ENCODE measurements at places on chromosomes 2 and 18. TPM values are rescaled to one million over a fixed set of nuclear protein-coding genes. Genes with fewer than 3 reads are reported as not detected.

DNA sequence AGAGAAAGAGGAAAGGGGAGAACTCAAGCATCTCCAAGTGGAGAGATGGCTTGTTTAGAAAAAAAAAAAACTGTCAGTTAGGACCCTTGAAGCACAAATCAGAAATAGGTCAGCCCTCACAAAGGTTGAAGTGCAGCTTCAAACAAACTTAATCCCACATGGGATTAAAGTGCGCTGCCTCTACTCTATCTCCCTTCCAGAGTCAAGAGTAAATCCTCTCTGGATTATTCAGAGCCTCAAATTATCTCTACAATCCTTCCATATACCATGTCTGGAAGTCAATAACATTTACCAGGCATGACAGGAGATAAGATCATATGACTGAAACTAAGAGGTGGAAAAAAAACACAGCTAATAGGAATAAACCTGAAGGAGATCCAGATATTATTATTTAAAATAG is 69.8 kb downstream of the SMAD7 start:
- no peak for DNase-seq

- DNase-seq: no peak
These were observed 35.1 kb downstream of the MAPRE2 start for GRCh38 chr18:35076135-35076924.

GRCh38 chr18:54777118-54777791 is 51.0 kb upstream of the RAB27B start:
- no peak for DNase-seq

DNA sequence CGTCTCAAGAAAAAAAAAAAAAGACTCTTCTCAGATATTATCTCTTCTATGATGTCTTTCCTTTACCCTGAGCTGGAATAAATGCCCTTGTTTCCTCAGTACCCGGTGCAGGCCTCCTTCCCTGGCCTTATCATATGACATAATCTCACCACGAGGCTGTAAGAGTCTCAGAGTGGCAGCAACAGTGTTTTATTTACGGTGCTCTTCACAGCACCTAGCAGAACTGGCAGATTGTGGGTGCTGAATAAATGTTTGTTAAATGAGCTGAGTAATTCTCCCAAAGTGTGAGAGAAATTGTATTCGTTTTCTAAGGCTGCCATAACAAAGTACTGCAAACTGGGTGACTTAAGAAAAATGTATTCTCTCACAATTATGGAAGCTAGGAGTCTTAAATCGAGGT is 82.8 kb upstream of the CD28 start:
- DNase-seq: no peak

GRCh38 chr2:39099310-39099869 is 21.5 kb downstream of the SOS1 start:
- DNase-seq: no peak

DNA sequence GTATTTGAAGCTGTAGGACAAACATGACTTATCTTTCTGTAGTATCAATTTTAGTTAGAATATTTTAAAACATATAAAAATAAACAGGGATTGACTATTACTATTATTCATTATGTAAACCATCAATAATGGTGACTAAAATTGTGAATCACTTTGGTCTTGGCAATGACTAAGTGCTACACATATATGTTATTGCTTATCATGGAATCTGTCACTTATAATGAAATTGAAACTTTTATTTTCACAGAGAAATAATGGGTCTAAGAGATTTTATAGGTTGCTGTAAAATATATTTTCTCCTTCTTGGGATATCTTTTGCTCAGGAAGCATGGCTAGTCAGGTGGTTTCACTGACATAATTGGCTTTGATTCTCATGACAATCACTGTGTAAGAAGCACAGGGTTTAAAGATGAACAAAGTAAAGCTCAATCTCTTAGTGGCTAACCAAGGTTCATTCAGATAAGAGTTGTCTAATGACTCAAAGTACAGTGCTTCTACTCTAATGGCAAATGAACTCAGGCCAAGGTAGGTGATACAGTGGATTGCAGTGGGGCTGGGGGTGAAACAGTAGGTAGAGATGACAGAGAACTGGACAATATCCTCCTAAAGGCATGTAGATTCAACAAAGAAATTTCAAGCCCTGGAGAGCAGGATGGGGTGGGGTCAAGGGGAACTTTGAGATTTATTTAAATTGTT is 98.6 kb upstream of the FANCL start:
- DNase-seq: no peak

DNA sequence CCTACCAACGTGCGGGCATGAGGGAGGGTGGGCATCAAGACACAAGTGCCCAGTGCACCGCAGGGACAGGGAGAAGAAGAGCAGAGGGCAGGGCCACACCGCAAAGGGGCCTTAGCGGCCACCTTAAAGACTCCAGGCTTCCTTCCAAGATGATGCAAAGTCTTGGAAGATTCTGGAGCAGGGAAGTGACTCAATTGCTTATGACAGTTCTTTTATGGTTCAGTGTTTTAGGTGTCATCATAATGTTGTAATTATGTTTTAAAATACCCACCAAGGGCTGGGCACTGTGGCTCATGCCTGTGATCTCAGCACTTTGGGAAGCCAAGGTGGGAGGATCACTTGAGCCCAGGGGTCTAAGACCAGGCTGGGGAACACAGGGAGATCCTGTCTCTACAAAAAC is 44.5 kb upstream of the SEMA4C start:
- no peak for DNase-seq

GRCh38 chr18:61896118-61896517 is 3.3 kb upstream of the RNF152 start:
- no peak for DNase-seq

- no peak for DNase-seq
These were observed 449.2 kb upstream of the DCC start for GRCh38 chr18:51890762-51891161.

- DNase-seq: no peak
These were observed 49.2 kb upstream of the KCNG2 start for GRCh38 chr18:79748321-79749180.

- DNase-seq: no peak
These were observed 410.7 kb upstream of the DSEL start for GRCh38 chr18:67926929-67927864.

GRCh38 chr2:203484266-203485112 is 50.6 kb downstream of the RAPH1 start:
- no peak for DNase-seq

GRCh38 chr2:129791712-129792111 is 187.8 kb upstream of the RAB6C start:
- DNase-seq: no peak

- DNase-seq: no peak
These were observed 124.7 kb downstream of the GULP1 start for GRCh38 chr2:188416367-188416766.

GRCh38 chr2:156332534-156333273 is at the start of gene NR4A2:
TSS of gene NR4A2 (minus strand) at chr2:156332721. CDS start at chr2:156330186, 2,535 bp downstream.
- DNase-seq: no peak

- DNase-seq: no peak
These were observed 35.2 kb downstream of the TMEM163 start for GRCh38 chr2:134683561-134684112.

- DNase-seq: no peak
These were observed 115.4 kb upstream of the PKDCC start for GRCh38 chr2:41932241-41933045.

- DNase-seq: no peak
These were observed 28.5 kb upstream of the CEP68 start for GRCh38 chr2:65027616-65028244.

GRCh38 chr2:62344472-62344871 is 148.6 kb downstream of the B3GNT2 start:
- no peak for DNase-seq

DNA sequence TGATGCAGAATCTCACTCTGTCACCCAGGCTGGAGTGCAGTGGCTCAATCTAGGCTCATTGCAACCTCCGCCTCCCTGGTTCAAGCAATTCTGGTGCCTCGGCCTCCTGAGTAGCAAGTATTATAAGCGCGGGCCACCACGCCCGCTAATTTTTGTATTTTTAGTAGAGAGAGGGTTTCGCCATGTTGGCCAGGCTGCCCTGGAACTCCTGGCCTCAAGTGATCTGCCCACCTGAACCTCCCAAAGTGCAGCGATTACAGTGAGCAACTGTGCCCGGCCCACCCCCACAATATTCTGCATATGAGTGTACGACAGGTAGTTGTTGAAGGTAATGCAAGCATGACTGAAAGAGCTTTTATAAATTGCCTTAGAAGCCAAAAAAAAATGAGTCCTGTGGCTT is 1.2 kb downstream of the WDR75 start:
- no peak for DNase-seq

DNA sequence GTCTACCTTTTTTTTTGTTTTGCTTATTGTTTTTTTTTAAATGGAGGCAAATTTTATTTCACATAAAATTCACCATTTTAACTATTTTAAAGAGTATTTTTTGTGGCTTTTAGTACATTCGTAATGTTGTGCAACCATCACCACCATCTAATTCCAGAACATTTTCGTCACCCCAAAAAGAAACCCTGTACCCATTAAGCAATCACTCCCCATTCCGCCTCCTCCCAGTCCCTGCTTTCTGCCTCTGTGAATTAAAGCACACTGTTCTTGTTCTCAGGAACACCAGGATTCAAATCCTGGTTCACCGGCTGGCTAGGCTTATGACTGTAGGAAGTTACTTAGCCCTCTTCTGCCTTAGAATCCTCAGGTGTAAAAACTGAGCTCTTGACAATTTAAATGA is 36.9 kb upstream of the EPAS1 start:
- DNase-seq: no peak

- no peak for DNase-seq
These were observed at the start of gene IL1B for GRCh38 chr2:112836695-112837117. TSS of gene IL1B (minus strand) at chr2:112836779. CDS start at chr2:112836229, 550 bp downstream.

GRCh38 chr2:11254100-11254536 is 90.3 kb downstream of the ROCK2 start:
- DNase-seq: no peak

DNA sequence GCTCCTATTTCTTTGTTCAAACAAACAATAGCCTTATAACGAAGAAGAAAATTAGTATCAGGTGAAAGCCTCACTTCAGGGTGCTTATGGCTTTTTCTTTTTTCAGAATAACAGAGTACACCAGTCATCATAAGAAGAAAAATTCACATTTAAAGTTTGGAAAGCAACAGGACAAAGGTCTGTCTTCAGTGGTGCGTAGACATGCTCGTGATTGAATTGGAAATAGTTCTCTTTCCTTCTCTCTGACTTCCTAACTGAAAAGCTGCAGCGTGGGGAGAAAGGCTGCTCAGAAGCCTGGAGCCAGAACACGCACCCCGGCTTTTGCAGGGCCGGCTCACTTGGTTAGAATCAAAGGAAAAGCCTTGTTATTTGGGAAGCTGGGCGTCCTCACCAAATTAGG is 127.6 kb upstream of the ZNF516 start:
- DNase-seq: no peak

DNA sequence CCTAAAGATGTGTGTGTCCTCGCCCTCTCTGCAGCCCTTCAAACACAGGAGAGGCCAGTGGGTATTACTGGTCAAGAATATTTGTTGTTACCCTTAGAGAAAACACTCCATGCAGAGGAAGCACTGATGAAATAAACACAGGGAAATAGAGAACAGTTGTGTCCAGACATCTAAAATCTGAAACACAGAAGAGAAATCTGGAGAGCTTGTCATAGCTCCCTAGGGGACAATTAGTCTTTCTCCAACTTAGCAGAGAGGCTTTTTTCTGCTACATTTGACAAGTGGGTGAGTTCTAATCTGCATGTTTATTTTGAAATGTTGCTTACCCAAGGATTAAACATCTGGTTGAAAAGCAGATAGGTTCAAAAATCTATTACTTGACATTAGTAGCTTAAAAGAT is 190.1 kb downstream of the CTNNA2 start:
- DNase-seq: no peak

DNA sequence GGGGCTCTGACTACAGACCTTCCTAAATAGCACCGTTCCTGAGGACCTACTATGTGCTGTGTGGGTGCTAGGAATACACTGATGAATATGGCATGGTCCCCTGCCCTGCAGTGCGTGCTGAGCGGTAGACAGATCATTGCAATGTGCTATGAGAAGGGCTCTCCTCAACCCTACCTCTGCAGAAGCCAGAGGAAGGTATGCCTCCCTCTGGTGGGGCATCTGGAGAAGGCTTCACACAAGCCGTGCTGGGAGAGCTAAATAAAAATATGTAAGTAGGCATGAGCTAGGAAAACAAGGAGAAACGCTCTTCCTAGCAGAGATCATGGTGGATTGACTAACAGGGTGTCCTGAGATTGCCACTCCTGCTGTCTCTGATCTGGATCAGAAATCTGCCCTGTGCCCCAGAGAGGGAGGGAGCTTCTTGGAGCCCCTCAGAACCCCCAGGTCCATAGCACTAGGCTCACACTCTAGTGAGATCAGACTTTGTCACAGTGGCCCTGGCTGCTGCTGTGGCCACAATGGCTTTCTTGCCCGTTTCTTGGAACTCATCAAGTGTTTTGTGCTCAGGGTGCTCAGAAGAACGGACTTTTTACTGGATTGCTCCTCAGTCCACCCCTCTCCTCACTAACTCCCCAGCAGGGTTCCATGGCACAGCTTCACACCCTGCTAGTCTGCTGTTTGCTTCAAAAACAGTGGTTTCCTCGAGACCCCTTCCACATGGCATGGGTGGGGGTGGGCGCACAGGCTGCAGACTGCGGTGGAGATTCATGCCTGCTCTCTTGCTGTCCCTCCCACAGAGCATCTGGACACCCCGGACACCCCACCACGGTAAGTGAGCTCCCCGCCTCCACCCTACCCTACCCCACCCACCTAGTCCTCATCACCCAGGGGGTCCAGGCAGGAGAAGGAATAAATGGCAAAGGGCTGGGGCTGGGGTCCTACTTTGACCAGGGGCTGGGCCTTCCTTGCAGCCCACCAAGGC is 14.2 kb downstream of the SIGLEC15 start:
- DNase-seq: no peak

GRCh38 chr2:10781746-10782145 is 30.8 kb downstream of the PDIA6 start:
- DNase-seq: no peak

The UGT1A4 gene
- not detected for total RNA-seq

The TXNDC2 gene
- not detected for total RNA-seq

The HOXD12 gene
- total RNA-seq: not detected

The NAT8 gene
- not detected for total RNA-seq

The ZCCHC2 gene
- 18.6 TPM for total RNA-seq

The LCT gene
- total RNA-seq: 0.06 TPM

The ATOH8 gene
- total RNA-seq: 0.54 TPM

The ANTXR1 gene
- 44.3 TPM for total RNA-seq

The CELF4 gene
- 3.4 TPM for total RNA-seq

The C2orf78 gene
- 0.39 TPM for total RNA-seq

The NT5DC4 gene
- total RNA-seq: not detected

The INO80B gene
- total RNA-seq: 18.5 TPM

The LBH gene
- 25.7 TPM for total RNA-seq

The GALR1 gene
- 1.6 TPM for total RNA-seq
